ENCODE measurements at places on chromosomes 1 and 21. TPM values are rescaled to one million over a fixed set of nuclear protein-coding genes. Genes with fewer than 3 reads are reported as not detected.

PLEKHN1 gene
- polyA plus RNA-seq = not detected

GGPS1 gene
- polyA plus RNA-seq = 87.1 TPM

NOS1AP gene
- 0.69 TPM for polyA plus RNA-seq

CNIH4 gene
- polyA plus RNA-seq = 159 TPM

PEAR1 gene
- not detected for polyA plus RNA-seq

GBP2 gene
- polyA plus RNA-seq = not detected

ENO1 gene
- 191 TPM for polyA plus RNA-seq

BCL2L15 gene
- not detected for polyA plus RNA-seq

SERPINC1 gene
- not detected for polyA plus RNA-seq

AMY1B gene
- not detected for polyA plus RNA-seq

LHX8 gene
- polyA plus RNA-seq = not detected

PPIAL4G gene
- 0.38 TPM for polyA plus RNA-seq

PTGFR gene
- polyA plus RNA-seq = not detected

AADACL3 gene
- polyA plus RNA-seq = not detected

CD34 gene
- polyA plus RNA-seq = not detected

TNFRSF18 gene
- polyA plus RNA-seq = not detected

MYOG gene
- polyA plus RNA-seq = not detected

RIMS3 gene
- polyA plus RNA-seq = 0.28 TPM

S100A3 gene
- not detected for polyA plus RNA-seq

MASP2 gene
- polyA plus RNA-seq = not detected
